ENCODE measurements at places on chromosomes 4 and X.

GRCh38 chr4:188198982-188199792 is 59.9 kb downstream of the TRIML1 start:
- no peak for DNase-seq

DNA sequence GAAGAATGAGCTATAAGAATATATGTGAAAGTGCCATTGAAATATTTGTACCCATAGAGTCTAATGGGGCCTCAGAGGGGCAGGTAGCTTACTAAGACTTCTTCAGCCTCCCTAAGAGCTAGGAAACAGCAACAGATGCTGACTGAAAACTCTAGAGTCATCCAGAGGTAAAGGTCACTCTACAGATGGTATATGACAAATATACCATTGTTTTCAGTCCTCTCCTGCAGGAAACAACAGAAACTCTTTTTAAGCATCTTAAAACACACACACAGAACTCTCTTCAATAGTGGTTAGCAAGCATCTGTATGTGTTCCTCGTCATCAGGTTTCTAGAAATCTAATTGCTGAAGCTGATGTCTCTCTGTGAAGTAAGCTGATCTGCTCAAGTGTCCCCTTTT is 313.8 kb upstream of the GATB start:
- no peak for DNase-seq

DNA sequence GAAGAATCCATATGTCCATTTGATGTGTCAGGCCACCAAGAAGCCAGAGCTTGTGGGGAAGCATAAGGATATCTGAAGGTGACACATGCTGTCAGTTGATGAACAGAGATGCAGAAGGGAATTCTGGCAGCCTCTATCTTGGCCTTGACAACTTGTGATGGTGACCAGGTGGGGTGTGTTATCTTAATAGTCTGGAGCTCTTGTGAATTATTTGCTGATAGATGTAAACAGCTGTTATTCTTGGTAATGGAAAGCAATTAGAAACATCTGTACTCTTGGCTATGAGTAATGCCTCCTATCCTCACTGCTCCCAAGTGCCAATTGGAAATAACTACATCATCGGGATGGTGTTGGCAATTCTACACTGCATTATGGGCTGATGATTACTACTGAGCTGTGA is 51.9 kb downstream of the NAA11 start:
- DNase-seq, result no peak

- DNase-seq, result no peak
Measured at GRCh38 chrX:38124000-38124399, 96.7 kb downstream of the SRPX start.

- no peak for DNase-seq
Measured at GRCh38 chrX:67619253-67619652, 75.4 kb downstream of the AR start.

GRCh38 chr4:10121568-10122208 is 5.1 kb upstream of the WDR1 start:
- DNase-seq, result no peak

DNA sequence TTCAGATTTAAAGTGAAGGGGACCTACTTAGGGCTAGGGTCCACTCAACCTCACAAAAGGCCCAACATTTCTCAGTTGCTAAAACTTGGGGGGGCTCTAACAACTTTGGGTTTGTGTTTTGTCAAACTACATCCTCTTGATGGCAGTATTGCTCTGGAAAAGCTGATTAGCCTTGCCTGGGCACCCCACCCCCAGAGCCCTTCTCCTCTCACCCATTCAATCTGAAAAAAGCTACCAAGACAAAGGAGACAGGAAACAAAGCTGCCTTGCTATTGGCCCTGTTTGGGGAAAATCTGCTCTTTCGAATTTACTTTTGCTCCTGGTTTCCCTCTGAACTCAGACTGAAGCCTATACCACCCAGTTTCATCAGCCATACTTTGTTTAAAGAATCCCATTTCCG is 195.2 kb upstream of the STK26 start:
- DNase-seq, result no peak

DNA sequence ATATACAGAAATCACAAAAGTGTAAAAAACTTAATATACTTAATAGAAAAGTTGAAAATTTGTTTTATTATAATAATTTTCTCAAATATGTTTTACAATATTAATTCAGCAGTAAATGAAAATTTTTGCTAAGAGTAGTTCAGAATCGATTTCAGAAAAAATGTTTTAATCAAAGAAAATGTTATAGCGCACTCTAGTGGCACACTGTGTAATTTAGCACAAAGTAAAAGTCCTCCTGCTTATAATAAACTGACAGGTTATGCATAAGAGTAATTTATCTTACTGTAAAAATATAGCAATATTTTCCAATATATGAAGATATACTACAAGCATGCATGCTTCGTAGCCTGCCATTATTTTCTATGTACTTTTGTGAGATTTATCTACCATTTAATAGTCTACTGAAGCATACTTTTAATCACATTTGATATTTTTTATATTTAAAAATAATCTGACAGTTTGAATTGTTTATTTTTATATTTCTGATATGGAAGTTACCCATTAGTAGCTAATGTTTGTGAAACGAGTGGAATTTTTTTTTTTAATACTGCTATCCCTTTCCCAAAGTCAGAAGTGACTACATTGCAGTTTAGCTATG is 217.9 kb upstream of the KLHL4 start:
- DNase-seq, result no peak

GRCh38 chrX:102976793-102977495 is 39.9 kb downstream of the RAB40AL start:
- DNase-seq, result no peak

DNA sequence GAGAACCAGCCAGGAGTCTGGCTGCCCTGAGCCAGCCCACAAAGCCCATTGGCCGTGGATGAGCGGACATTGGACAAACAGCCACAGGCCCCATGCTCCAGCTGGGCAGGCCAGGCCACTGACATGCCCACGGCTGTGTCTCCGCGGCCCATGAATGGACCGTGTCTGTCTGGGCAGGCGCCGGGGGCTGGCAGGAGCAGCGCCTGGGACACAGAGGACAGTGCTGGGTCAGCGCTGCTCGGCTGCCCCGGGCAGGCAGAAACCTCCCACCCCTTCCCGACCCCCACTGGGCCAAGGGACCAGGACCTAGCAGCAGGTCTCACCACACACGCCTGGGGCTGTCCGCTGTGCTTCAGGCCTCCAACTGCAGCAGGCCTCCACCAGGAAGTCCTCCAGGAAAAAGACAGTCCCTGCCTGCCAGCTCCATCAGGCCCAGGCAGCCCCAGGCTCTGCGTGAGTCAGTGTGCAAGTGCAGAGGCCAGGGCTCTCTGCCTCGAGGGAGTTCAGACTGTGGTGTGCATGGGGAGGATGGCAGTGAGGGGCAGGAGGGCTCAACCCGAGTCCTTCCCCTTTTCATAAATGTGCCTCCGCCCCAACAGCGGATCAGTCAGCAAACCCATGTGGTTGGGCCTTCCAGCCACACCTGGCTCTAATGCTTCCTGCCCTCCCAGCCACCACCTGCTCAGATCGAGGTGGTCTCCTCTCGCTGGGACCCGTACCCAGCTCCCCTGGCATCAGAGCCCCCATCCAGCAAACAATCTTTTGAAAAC is 17.2 kb upstream of the FGFR3 start:
- DNase-seq, result no peak

DNA sequence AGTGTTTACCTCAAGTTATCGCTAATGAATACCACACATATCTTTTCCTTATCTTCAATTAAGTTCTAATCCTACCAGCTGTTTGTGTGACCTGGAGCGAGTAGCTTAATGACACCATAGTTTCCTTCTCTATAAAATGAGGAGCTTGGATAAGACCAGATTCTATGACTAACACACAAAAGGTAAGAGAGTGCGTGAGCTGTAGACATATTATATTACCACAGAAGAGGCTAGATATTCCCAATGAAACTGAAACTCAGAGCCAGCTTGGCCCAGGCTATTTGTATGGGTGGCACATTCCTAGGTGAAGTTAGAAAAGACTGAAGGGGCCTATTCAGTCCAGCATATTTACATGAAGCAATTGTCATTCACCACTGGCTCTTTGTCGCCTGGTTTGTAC is 30.2 kb downstream of the ASB5 start:
- no peak for DNase-seq

GRCh38 chrX:28998609-28999135 is 411.4 kb downstream of the IL1RAPL1 start:
- DNase-seq, result no peak

- DNase-seq, result no peak
Measured at GRCh38 chr4:69909195-69909594, 21.7 kb upstream of the CSN1S1 start.

GRCh38 chr4:108547682-108548081 is 72.7 kb upstream of the RPL34 start:
- DNase-seq, result no peak

DNA sequence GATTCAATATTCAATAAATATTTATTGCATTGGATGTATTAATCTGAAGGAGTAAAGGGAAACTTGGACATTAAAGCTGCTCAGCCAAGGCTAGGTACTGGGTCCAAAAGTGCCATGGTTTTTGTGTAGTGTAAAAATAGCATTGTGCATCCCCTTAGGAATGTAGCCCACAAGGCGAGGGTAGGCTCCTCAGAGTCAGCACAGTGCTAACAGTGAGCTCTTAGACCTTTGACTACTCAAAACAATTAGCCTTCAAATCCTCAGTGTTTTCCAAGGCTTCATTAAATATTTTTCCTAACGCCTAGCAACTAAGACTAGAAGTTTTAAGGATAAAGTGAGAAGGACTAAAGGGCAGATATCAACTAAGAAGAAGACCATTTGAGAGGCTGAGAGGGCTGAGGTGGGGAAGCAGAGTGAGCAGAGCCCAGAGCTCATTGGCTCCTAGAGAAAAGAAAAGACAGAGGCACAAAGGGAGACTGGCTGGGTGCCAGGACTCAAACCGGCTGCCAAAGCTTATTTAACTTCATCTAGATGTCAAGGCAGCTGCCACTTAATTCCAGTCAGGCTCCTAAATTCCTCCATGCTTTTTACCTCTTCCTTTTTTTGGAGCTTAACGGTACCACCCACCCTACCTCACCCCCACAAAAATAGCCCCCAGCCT is 17.0 kb downstream of the PRKG2 start:
- no peak for DNase-seq

- DNase-seq, result no peak
Measured at GRCh38 chrX:130916636-130917422, 13.8 kb upstream of the ENOX2 start.

DNA sequence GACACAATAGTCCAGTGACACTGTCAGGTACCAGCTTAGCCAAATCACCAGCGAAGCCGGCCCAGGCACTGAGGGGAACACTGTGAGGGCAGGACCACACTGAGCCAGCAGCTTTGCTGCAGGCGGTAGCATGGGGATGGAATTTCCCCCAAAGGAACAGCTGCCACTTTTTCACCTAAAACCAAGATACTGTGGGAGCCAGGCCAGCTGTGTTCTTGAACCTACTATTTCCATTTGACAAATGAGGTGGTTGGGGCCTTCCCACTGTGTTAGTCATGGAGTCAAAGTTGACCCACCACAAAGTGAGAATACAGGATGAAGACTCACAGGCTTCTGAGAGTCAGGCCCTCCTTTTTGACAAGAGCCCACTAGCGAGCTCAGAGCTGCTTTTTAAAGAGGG is 70.7 kb upstream of the SH3RF1 start:
- no peak for DNase-seq

- no peak for DNase-seq
Measured at GRCh38 chr4:185036019-185036418, 17.7 kb downstream of the HELT start.

- DNase-seq, result no peak
Measured at GRCh38 chrX:31894152-31894551, 822.3 kb upstream of the FTHL17 start.

DNA sequence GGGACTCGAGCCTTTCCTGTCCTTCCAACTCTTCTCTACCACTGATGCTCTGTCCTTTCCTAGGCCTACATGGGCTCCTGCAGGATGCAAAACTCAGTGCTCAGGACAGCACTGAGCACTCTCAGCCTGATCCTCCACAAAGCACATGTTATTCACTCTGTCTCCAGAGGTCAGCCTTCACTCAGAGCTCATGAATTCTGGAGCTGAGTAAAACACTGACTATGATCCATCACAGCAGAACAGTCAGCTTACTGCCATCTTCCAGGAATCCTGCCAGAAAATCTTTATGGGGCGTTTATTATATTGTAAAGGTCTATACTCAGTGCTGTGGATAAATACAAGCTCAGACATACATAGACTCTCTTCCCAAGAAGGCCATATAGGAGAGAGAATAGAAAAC is 121.5 kb upstream of the CPEB2 start:
- no peak for DNase-seq

- DNase-seq, result no peak
Measured at GRCh38 chr4:288891-289290, 16.4 kb downstream of the ZNF732 start.

GRCh38 chr4:121712001-121712651 is 15.3 kb upstream of the ANXA5 start:
- DNase-seq, result no peak

DNA sequence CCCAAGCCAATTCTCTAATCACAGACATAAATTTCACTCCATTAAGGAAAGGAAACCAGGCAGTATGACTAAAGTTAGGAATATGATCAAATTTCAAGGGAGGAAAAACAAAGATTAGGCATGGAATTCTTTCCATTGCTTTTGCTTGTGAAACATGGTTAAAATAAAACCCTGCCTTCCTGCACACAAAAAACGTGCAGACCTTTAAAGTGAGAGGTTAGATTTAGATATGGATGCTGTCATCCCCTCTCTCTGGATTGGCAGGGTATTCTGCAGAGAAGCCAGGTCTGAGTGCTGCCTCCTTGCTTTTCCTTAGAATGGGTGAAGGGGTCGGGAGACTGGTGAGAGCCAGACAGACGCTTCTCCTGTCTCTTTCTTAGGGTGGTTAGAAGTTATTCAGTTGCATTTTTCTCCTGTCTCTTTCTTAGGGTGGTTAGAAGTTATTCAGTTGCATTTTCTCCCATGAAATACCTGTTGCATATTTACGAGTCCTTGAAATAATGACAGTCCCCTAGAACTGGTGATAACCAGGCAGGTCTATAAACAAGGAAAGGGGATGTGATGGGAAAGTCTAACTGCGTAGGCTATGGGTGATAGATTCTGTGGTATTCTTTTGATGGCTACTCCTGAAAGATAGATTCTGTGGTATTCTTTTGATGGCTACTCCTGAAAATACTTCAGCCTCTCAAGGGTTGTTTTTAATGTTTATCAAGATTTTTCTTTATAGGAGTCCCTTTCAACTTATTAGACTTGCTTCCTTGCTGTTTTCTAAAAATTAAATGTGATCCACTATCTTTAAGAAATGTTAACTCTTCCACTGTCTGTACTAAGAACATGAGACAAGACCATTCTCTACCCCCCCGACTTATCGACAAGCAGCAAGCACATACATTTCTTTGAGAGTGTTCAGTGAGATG is 163.6 kb downstream of the SPRY1 start:
- no peak for DNase-seq

- DNase-seq, result no peak
Measured at GRCh38 chr4:113556382-113557134, 205.0 kb downstream of the CAMK2D start.

All from activated naive CD8-positive, alpha-beta T cell treated with anti-CD3 and anti-CD28 coated beads, Interleukin-2, amount 50 U/mL, for 16 hours (primary cell).